ENCODE measurements at places on chromosomes 6 and 20.

DNA sequence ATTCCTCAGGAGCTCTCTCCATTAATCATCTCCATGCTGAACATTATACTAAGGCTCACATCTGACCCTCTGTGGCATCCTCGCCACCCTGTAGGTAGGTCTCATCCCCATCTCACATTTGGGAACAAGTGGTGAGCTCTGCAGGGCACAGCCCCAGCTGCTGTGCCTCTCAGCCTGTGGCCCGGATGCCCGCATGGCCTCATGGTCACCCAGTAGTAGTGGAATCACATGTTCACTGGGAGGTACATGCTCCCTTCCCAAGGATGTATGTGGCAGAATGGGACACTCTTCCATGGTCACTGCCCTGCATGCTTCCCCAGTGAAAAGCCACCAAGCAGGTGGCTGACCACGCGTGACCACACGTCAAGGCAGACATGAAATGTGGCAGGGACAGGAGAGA is 26.3 kb upstream of the APMAP start:
- peak overlapping the region; percentile 14 for H3K27ac ChIP-seq
- DNase-seq: peak; percentile 46

GRCh38 chr6:158037771-158038170 is 56.1 kb downstream of the SYNJ2 start:
- peaks cover 42% of the 10 kb centered on the region for H3K4me1 ChIP-seq
- no peak for DNase-seq
- no peaks in the 10 kb centered on the region for H3K36me3 ChIP-seq

GRCh38 chr6:34535199-34535598 is 20.9 kb downstream of the SPDEF start:
- no peak overlapping the region for H3K27ac ChIP-seq
- no peaks in the 10 kb centered on the region for H3K27me3 ChIP-seq
- H3K4me1 ChIP-seq: peaks cover 5% of the 10 kb centered on the region
- no peak overlapping the region for H3K4me3 ChIP-seq

DNA sequence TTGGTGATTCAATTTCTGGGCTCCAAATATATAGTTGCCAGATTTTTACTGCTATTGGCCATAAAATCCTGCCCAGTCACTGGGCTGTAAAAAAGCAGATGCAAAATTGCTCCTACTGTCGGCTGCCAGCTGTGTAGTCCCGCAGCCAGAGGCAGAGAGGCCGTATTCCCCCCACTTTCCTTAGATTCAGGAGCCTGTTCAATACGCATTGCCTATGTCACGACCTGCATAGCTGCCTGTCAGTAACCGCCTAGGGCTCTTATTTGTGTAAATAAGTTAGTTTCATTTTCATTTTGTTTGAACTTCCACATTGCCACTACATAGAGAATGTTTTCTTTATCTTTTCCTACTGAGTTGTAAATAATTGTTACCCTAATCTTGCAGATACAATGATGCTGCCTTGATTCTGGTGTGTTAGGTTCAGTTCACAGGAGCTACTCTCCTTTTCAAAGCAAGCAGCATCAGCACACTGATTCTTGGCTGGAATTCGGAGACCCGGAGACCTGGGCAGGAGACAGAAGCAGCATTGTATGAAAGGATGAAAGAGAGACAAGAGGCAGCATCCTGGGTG is 46.0 kb upstream of the UST start:
- peaks cover 27% of the 10 kb centered on the region for H3K4me1 ChIP-seq
- H3K27me3 ChIP-seq: no peaks in the 10 kb centered on the region
- no peak for DNase-seq
- H3K36me3 ChIP-seq: no peaks in the 10 kb centered on the region
- peak overlapping the region; percentile 27 for H3K27ac ChIP-seq

- no peaks in the 10 kb centered on the region for H3K27me3 ChIP-seq
- H3K27ac ChIP-seq: no peak overlapping the region
- no peak overlapping the region for H3K4me3 ChIP-seq
Observed at GRCh38 chr20:47727170-47727880, 58.0 kb downstream of the SULF2 start.

DNA sequence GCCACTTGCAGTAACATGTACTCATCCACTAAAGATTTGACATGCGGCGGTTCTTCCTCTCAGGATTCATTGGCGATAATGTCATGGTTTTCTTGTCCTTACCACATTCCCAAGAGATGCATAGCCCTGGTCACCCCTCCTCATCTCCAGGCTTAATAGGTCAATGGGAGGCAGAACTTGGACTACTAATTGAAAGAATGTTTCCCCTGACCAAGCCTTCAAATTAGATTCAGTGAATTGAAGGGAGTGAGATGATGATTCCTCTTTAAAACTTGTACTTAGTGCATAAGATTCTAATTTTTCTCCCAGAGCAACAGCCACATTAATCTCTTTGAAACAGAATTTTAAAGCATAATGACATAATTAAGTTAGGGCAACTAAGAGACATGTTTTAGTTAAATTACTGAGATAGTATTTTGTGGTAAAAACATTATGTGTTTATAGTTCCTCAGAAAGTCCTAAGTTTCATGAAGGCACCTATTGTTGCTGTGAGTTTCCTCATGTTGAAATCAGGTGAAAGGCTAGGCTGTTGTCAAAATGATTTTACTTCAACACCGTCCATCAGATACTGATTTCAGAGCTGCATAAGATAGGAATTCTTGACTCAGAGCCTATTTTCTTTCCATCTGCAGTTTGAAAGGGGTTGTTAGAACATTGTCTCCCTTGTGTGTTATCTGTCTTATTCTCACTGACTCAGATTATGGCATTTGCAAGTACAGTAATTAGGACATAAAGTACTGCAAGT is 48.5 kb downstream of the STK4 start:
- H3K27ac ChIP-seq: peak overlapping the region; percentile 66
- no peak for DNase-seq
- no peaks in the 10 kb centered on the region for H3K27me3 ChIP-seq
- no peak overlapping the region for H3K4me3 ChIP-seq

DNA sequence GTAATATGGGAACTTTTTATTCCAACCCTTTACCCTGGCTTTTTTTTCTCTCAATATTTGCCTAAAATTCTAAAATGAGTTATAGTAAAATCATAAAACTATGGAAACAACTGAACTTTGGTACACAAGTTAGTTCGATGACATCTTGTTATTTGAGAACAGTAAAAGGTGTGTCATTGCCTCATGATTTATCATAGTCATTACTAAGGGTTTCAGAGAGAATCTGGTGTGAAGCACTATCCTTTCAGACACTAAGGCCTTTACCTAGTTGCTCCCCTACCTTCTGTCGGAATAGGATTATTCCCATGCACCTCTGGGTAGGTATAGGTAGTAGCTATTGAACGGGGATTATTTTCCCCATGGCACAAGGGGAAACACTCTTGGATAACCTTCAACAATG is 11.4 kb downstream of the TAF11 start:
- no peak for DNase-seq
- H3K36me3 ChIP-seq: peaks cover 85% of the 10 kb centered on the region
- no peak overlapping the region for H3K27ac ChIP-seq
- no peaks in the 10 kb centered on the region for H3K4me1 ChIP-seq
- H3K27me3 ChIP-seq: no peaks in the 10 kb centered on the region
- H3K4me3 ChIP-seq: no peak overlapping the region

GRCh38 chr6:16634855-16635254 is 126.4 kb downstream of the ATXN1 start:
- peaks cover 10% of the 10 kb centered on the region for H3K4me1 ChIP-seq
- no peak overlapping the region for H3K27ac ChIP-seq
- no peaks in the 10 kb centered on the region for H3K36me3 ChIP-seq
- no peaks in the 10 kb centered on the region for H3K27me3 ChIP-seq
- H3K4me3 ChIP-seq: no peak overlapping the region

- H3K36me3 ChIP-seq: no peaks in the 10 kb centered on the region
- no peak for DNase-seq
- no peak overlapping the region for H3K4me3 ChIP-seq
- H3K27me3 ChIP-seq: no peaks in the 10 kb centered on the region
- H3K4me1 ChIP-seq: peaks cover 32% of the 10 kb centered on the region
Observed at GRCh38 chr20:53792946-53793536, 199.4 kb upstream of the ZNF217 start.

DNA sequence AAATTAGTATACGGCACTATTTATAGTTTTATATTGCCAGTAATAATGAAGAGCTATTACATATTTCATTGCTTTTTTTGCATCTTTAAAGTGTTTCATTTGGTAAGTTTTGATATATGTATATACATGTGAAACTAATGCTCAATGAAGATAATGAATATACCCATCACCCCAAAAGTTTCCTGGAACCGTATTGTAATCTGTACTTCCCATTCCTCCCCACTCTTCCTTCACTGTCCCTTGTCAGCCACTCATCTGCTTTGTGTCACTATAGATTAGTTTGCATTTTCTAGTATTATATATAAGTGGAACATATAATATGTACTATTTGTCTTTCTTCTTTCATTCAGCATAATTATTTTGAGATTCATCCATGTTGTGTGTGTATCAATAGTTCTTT is 10.3 kb upstream of the TBC1D32 start:
- H3K36me3 ChIP-seq: no peaks in the 10 kb centered on the region
- no peak for DNase-seq
- H3K4me1 ChIP-seq: no peaks in the 10 kb centered on the region
- H3K4me3 ChIP-seq: no peak overlapping the region
- H3K27ac ChIP-seq: no peak overlapping the region
- H3K27me3 ChIP-seq: no peaks in the 10 kb centered on the region

DNA sequence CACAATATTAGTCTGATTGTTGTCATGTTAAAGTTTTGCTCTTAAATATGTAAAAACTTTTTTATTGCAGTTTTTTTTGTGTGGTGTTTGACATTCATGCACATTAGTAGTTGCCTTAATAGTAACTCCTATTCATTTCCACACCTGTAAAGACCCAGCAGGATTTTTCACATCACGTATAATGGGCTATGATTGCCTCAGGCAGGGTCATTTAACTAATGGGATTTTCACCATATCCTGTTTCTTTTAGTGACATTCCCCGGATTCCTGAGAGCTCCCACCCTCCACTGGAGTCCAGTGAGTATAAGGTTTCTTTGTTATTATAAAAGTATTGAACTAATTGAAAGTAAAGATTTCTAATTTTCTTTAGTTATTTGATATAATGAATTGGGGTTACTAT is 359.2 kb downstream of the RIMS1 start:
- H3K4me3 ChIP-seq: no peak overlapping the region
- DNase-seq: no peak
- H3K27ac ChIP-seq: no peak overlapping the region
- no peaks in the 10 kb centered on the region for H3K4me1 ChIP-seq

- H3K4me3 ChIP-seq: no peak overlapping the region
- H3K4me1 ChIP-seq: peaks cover 51% of the 10 kb centered on the region
- H3K27me3 ChIP-seq: no peaks in the 10 kb centered on the region
- peak overlapping the region; percentile 70 for H3K27ac ChIP-seq
Observed at GRCh38 chr6:37244430-37245310, 12.9 kb upstream of the TBC1D22B start.

GRCh38 chr6:44234101-44235025 is 11.0 kb downstream of the SLC29A1 start:
- no peak for DNase-seq
- peaks cover 37% of the 10 kb centered on the region for H3K36me3 ChIP-seq
- peaks cover 54% of the 10 kb centered on the region for H3K4me1 ChIP-seq
- no peaks in the 10 kb centered on the region for H3K27me3 ChIP-seq
- H3K4me3 ChIP-seq: no peak overlapping the region

GRCh38 chr6:21186479-21187055 is 407.0 kb upstream of the SOX4 start:
- no peak for DNase-seq
- H3K27me3 ChIP-seq: no peaks in the 10 kb centered on the region
- H3K4me3 ChIP-seq: no peak overlapping the region
- H3K4me1 ChIP-seq: peaks cover 11% of the 10 kb centered on the region
- no peaks in the 10 kb centered on the region for H3K36me3 ChIP-seq

- peak overlapping the region; percentile 43 for H3K27ac ChIP-seq
- no peaks in the 10 kb centered on the region for H3K27me3 ChIP-seq
- H3K4me1 ChIP-seq: peaks cover 15% of the 10 kb centered on the region
- no peak overlapping the region for H3K4me3 ChIP-seq
- DNase-seq: no peak
Observed at GRCh38 chr6:10520468-10520867, 683 bp upstream of the GCNT2 start.

DNA sequence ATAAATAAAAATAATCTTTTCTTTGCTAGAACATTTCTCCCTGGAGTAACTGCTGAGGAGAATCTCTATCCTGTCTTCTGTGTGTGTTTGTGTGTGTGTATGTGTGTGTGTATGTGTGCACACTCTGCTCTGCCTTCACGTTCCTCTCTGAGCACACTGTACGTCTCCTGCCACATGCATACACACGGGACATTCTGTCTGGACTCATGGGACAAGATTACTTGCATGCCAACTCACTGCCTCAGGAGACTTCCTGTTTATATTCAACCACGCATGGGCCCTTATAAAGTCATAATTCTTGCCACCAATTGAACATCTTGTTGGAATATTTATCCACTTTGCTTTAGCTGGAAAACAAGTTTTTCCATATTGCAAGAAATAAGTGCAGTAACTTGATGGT is 930.6 kb downstream of the KIF16B start:
- H3K36me3 ChIP-seq: no peaks in the 10 kb centered on the region
- H3K4me1 ChIP-seq: no peaks in the 10 kb centered on the region
- H3K27me3 ChIP-seq: no peaks in the 10 kb centered on the region
- H3K4me3 ChIP-seq: no peak overlapping the region

DNA sequence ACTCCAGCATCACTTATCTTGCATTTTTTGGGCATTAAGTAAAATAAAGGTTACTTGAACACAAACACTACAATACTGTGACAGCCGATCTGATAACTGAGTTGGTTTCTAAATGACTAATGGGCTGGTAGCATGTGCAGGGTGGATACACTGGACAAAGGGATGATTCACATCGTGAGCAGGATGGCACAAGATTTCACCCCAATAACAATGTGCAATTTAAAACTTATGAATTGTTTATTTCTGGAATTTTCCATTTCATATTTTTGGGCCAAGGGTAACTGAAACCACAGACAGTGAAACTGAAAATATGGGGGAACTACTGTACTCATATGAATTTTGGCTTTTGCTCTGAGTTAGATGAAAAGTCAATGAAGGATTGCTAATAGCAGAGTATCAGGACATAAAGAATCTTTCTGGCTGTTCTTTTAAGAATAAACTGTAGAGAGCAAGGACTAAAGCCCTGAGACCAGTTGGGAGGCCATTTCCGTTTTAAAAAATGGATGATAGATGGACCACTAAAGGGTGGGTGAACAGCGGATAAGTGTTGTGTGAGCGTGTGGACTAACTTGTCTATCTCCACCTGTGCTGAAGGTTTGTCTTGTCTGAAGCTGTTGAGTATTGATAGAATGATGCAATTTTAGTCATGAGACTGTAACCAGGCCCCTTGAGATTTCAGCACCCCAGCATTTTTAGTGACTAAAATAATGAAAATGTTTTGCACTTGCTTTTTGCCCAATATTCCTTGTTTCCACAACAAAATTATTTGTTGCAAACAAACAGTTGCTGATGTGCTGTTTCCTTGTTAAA is 8.2 kb downstream of the SPINT3 start:
- no peaks in the 10 kb centered on the region for H3K36me3 ChIP-seq
- no peak for DNase-seq
- no peak overlapping the region for H3K4me3 ChIP-seq
- H3K27ac ChIP-seq: no peak overlapping the region
- no peaks in the 10 kb centered on the region for H3K27me3 ChIP-seq
- H3K4me1 ChIP-seq: no peaks in the 10 kb centered on the region
